ENCODE measurements at places on chromosomes 5 and 9.

GRCh38 chr5:57137401-57137800, 36.5 kb upstream of the GPBP1 start:
- H3K27me3 ChIP-seq: no peaks in the 10 kb centered on the region
- DNase-seq: no peak
- no peak overlapping the region for H3K4me3 ChIP-seq

DNA sequence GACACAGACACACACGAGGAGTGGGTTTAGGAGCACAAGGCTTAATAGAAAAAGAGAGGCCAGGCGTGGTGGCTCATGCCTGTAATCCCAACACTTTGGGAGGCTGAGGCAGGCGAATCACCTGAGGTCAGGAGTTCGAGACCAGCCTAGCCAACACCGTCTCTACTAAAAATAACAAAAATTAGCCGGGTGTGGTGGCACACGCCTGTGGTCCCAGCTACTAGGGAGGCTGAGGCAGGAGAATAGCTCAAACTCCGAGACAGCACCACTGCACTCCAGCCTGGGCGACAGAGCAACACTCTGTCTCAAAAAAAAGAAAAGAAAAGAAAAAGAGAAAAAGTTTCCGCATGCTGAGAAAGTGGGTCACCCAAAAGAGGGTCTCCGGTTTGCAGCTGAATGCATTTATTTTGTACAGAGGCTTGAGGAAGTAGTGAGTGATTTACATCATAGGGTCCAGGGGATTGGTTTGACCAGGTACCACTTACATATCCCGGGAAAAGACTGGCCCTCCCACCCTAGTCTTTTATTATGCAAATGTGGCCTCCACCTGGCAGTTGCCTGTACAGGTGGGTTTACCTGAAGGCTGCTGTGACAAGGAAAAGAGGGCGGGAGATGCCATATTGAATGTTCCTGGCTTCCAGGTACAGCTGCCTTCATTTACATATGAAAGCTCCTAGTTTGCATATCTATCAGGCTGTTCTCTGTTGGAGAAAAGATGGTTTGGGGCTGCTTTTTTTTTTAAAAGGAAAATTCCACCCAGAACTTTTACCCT, 366.2 kb upstream of the GRAMD2B start:
- peak; percentile 90 for DNase-seq
- H3K4me1 ChIP-seq: no peaks in the 10 kb centered on the region
- no peaks in the 10 kb centered on the region for H3K36me3 ChIP-seq
- H3K27me3 ChIP-seq: no peaks in the 10 kb centered on the region
- peak overlapping the region; percentile 46 for H3K27ac ChIP-seq

DNA sequence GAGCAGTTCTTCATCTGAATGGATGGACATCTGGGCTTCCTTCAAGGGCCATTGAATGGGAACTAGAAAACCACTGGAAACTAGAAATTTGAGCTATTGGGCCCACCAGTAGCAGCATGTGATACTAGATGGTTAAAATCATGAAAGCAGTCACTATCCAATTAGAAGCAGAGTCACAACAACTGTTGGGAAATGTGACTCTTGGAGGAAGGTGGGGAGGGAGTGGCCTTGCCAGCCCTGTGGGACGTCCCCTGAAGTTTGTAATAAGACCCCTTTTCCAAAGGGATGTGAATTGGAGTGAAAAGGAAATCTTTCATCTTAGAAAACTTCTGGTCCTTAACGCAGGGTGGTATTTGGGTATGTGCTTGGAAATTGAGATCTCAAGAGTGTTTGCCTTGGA, 5.6 kb downstream of the RAB24 start:
- H3K27ac ChIP-seq: no peak overlapping the region
- no peak for DNase-seq
- H3K36me3 ChIP-seq: peaks cover 46% of the 10 kb centered on the region

DNA sequence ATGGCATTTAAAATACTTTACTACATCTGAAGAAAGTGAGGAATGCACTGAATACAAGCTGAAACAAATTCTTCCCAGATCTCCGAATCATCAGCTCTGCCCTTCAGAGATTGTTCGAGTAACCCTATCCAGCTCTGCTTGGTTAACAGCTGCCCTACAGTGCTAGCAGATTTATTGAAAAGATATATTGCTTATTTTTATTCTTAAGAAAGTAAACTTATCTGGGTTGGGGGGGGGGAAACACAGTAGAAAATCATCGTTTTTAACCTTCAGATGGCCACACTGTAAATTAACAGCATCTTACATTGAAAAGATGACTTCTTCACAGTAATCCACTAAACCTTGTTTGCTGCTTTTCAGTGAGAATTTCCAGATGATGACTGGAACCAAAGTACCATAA, 210.8 kb downstream of the NFIB start:
- no peaks in the 10 kb centered on the region for H3K36me3 ChIP-seq
- no peak for DNase-seq
- no peak overlapping the region for H3K4me3 ChIP-seq
- peaks cover 10% of the 10 kb centered on the region for H3K4me1 ChIP-seq
- H3K27me3 ChIP-seq: no peaks in the 10 kb centered on the region

GRCh38 chr5:150299571-150300327, 3.0 kb downstream of the ARSI start:
- no peak overlapping the region for H3K27ac ChIP-seq
- no peaks in the 10 kb centered on the region for H3K27me3 ChIP-seq
- peaks cover 21% of the 10 kb centered on the region for H3K4me1 ChIP-seq
- no peak overlapping the region for H3K4me3 ChIP-seq
- DNase-seq: no peak
- H3K36me3 ChIP-seq: no peaks in the 10 kb centered on the region

Measured in H1 (cell line).